ENCODE measurements at places on chromosomes 11 and 22.

- no peak for DNase-seq
These were observed 127.1 kb downstream of the CHST1 start for GRCh38 chr11:45538363-45538762.

- DNase-seq, result no peak
These were observed 87.6 kb downstream of the LARGE1 start for GRCh38 chr22:33832558-33833151.

- DNase-seq, result no peak
These were observed 45.8 kb upstream of the SORL1 start for GRCh38 chr11:121406291-121406690.

- DNase-seq, result no peak
These were observed 44.4 kb upstream of the SLC22A12 start for GRCh38 chr11:64546600-64546999.

GRCh38 chr11:134731213-134731961 lies 319.3 kb upstream of the B3GAT1 start:
- no peak for DNase-seq

GRCh38 chr22:26362471-26362870 lies 66.6 kb upstream of the ASPHD2 start:
- no peak for DNase-seq
